ENCODE measurements at places on chromosomes 16 and 17.

DNA sequence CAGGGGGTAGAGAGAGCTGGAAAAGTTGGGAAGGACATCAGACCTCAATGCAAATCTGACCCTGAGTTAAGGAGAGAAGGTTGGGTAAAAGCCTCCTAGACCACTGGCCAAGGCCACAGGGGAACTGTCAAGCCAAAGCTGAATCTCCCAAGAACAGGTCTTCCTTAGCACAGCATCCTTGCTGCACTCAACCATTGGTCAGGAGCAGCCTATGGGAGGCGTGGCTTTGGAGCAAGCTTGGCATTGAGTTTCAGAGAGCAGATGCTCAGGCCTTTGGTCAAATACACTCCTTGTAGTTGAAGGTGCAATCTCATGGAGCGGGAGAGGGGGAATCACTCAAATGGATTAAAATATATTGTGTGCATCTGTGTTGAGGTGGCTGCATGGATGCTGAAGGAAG, 21.8 kb downstream of the SOX9 start:
- DNase-seq: no peak

- no peak for DNase-seq
Observed at GRCh38 chr17:57553991-57554825, 190.9 kb downstream of the CCDC182 start.

- DNase-seq: peak; percentile 35
Observed at GRCh38 chr16:48054881-48055601, 100.8 kb downstream of the ABCC12 start.

DNA sequence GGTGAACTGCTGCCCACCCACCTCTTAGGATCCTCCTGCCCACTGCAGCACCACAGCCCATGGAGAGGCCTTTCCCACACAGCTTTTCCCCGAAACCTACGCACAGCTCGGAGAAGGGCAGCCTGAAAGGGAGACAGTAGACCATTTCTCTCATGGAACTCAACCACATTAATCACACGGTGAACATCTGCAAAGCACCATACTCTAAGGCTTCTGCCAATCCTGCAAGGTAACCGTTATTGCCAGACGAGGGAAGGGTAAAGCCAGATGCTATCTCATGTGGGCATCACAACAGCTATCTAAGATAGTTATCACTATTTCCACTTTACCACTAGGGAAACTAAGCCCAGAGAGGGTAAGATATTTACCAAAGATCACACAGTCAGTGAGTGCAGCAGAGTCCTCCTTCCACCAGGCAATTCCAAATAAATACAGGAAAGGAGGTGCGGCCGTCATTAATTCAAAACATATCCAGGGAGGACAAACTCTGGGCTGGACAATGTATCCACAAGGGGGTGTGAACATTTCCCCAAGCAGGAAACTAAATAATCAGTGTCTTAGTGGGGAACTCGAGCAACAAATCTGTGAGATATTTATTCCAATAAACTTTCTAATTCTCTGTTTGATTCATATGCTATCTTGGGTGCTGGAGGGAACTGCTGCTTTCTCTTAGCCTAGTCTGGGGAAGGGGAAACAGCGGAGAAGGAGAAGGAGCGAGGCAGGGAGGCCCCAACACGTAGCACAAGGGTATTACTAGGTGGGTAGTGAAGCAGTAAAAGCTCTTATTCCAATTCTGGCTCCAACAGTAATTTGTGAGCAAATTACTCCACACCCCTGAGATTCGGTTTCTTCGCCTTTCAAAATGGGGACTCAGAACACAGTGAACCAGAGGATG, 723 bp downstream of the TMEM186 start:
- no peak for DNase-seq

GRCh38 chr16:58236231-58236690, 38.4 kb upstream of the CSNK2A2 start:
- DNase-seq: peak; percentile 21

DNA sequence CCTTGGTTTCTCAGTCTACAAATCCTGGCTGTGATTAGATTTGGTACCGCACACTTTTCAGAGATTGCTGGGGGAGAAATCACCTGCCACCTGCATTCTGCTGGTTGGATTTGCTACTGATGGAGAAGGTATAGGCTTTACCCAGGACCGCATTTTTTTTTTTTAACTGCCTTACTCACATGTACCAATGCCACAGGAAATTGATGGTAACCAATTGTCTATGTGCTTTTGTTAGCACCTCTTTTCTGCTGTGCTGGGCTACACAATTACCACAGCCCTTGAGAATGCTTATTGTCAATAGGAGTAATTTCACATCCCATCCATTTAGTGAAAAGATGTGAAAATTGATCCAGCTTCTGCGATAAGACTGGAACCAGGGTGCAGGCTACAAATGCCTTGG, 74.4 kb upstream of the TANC2 start:
- no peak for DNase-seq

DNA sequence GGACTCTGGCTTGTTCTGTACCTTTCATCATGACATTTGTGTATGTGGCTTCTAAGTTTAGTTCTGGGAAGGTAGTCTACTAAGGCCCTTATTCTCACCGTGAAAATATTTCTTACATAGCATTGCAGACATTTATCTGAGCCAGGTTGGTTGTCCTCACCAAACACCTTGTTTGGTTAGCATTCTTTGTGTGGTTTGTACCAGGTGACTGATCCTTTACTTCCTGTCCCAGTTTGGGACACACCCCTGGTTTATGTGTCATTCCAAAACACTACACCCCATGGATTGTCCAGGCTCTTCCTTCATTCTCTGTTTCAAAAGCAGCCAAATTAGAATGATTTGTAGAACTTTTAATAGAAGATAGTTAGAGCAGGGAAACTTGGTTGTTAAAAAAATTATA, 23.2 kb upstream of the DUSP14 start:
- no peak for DNase-seq

GRCh38 chr17:49053171-49053829, 56.1 kb downstream of the IGF2BP1 start:
- DNase-seq: no peak

DNA sequence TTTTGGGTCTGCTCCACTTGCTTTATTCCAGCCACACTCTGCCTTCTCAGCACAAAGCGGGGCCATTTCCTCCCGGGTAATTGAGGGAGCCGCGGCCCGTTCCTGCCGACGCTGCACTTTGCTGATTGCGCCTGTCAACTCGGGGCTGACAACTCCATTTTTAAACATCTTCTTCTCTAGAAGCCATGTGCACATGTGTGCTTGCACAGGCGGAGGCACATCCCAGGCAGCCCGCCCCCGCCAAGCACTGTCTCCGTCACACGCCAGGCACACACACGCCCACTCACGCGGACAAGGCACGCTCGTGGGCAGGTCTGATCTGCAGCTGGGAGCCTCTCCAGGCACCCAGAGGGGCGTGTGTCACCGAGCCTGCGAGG, 63.2 kb downstream of the ENGASE start:
- no peak for DNase-seq

- no peak for DNase-seq
Observed at GRCh38 chr16:80387318-80387921, 153.4 kb upstream of the DYNLRB2 start.

GRCh38 chr16:81127051-81127450, 30.9 kb upstream of the GCSH start:
- no peak for DNase-seq

DNA sequence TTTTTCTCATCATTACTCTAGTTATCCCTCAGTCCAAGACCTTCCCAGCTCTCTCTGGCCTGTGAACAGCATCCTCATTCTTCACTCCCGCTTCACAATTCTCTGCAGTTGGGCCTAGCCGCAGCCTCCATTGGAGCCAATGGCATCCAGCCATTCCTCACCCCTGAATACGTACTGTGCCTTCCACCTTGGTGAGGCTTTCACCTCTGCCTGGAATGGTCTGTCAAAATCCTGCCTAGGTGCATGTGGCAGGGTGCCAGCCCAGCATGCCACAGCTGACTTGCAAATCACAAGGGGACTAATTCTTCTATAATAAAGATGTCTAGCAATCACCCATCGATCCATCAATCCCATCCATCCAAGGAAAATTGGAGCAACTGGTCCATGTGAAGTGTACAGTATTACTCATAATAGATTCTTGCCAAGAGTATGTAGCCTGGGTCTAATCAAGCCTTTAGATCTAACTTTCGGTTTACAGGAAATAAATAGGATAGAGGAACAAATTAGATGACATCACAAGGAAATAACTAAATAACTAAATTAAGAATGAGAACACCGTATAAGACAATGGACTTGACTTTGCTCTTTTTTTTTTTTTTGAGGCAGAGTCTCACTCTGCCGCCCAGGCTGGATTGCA, 5.1 kb upstream of the CX3CL1 start:
- DNase-seq: no peak

GRCh38 chr17:14622615-14623101, 321.8 kb downstream of the HS3ST3B1 start:
- peak; percentile 10 for DNase-seq

- DNase-seq: no peak
Observed at GRCh38 chr17:50502301-50502990, 5.8 kb upstream of the MYCBPAP start.

- no peak for DNase-seq
Observed at GRCh38 chr16:81657781-81658180, 121.3 kb upstream of the PLCG2 start.

- DNase-seq: no peak
Observed at GRCh38 chr17:64406321-64407200, 15.9 kb upstream of the PECAM1 start.

GRCh38 chr17:17395246-17395802, 81.5 kb upstream of the MED9 start:
- DNase-seq: no peak

DNA sequence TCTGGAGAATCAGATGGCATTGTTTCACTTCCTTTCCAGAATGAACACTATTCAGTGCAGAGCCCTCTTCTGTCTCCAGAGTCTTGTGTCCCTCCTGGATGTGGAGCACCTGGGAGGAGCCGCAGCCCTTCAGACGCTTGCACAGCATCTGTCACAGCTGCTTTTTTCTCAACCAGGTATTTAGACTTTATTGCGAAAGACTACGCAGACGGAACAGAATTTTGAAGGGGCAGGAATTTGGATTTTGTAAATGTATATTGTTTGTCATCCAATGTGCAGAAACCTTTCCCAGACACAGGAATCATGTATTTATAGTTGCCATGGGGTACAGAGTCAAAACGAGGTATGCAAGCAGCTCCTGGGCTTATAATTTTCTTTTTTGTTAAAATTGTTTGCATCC, 20.4 kb downstream of the HEATR3 start:
- no peak for DNase-seq

Data from right renal cortex interstitium (tissue), 3 donors.